ENCODE measurements at places on chromosomes 6 and 20.

GRCh38 chr20:1973601-1974440 lies 20.0 kb downstream of the PDYN start:
- no peak for DNase-seq

DNA sequence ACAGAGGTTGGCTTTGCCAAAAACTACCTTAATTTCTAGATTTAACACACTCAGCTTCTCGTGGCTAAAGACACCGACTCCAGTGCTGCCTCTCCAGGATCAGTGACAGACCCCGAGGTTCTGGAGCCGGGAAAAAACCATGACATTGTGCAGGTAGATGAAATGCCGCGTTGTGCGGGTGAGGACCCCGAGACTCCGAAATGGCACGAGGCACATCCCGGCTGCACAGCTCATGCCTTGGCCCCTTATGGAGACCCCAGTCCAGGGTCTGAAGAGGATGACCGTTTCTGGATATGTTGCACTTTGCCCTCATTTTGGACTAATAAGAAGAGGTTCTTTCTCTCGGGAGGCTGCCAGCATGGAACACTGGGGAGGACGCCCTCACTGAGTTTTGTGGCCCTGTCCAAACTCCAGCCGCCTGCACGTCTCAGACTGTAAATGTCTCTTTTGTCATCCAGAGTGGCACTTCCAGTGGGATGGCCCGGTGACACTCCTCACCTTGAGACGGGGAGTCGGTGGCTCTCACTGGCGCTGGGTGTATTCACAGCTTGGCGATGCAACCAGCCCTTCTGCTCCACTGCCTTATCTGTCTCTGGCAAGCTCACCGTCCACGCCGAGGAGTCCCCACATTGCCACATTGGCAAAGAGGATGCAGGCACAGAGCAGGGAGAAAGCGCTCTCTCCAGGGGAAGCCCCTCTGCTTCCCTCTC lies 245.2 kb downstream of the SMOC2 start:
- no peak for DNase-seq

DNA sequence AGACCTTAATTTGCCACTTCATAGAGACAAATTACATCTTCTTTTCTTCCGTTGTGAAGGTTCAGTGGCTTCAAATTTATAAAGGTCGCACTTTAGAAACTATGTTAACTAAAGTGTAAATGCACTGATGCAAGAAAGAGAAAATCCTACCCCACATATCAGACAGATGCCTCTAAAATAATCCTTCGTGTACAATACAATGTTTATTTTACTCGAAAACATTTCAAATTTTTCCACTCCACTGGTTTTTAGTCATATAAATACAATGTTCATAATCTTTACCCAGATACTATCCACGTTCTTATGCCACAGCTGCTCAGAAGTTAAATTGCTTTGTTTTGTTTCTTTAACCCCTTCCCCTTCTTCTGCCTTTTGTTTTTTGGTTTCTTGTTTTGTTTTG lies 140.3 kb upstream of the LAMP5 start:
- DNase-seq, result no peak

DNA sequence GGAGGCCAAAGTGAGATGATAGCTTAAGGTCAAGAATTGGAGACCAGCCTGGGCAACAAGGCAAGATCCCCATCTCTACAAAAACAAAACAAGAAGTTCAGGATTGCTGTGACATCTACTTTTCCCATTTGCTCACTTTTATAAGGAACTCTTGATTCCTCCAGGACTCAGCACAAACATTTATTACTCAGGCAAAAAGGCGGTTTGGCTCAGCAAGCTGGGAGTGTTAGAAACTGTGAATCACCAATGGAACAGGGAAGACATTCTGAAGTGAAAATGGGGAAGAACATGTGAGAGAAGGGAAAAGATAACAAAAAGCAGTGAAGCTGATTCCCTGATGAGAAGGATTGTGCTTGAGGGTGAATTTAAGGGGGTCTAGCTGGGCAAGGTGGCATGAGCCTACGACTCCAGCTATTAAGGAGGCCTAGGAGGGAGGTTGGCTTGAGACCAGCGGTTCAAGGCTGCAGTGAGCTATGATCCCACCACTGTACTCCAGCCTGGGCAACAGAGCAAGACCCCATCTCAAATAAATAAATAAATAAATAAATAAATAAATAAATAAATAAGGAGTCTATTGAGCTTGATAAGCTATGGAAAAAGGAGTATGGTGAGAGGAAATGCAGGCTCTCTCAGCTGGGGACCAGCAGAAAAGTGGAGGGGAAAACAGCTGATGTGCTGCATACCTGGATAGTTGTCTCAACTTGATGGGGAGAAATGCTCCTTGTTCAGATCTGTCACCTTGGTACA lies 65.4 kb upstream of the HDDC2 start:
- no peak for DNase-seq

DNA sequence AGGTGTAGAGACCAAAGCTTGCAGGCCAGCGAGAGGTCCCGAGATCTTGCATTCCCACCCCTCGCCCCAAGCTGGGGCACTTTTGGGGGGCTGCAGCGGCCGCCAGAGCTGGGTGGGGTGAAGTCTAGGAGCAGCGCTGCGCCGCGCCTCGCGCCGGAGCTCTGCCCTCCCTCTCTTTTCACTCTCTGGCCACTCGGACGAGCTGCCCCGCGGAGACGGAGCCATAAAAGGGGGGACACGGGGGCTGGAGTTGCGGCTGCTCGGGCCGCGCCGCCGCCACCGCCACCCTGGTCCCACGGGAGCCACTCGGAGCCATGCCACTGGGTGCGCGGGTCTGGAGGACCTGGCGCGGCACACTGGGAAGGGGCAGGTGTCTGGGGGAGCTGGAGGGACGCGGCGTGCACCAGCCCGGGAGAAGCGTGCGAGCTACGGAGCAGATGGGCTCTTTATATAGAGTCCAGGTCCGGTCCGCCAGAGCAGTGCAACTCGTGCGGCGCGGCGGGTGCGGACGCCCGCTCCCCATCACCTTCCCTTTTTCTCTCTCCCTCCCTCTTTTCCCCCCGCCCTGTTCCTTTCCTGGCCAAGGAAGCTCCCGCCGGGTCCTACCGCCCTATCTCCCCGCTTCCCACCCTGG lies 687 bp upstream of the HTR1B start:
- DNase-seq, result no peak

GRCh38 chr20:45959956-45960630 lies 11.9 kb downstream of the ZNF335 start:
- DNase-seq, result no peak

GRCh38 chr20:46135856-46136633 lies 17.9 kb downstream of the CD40 start:
- no peak for DNase-seq

DNA sequence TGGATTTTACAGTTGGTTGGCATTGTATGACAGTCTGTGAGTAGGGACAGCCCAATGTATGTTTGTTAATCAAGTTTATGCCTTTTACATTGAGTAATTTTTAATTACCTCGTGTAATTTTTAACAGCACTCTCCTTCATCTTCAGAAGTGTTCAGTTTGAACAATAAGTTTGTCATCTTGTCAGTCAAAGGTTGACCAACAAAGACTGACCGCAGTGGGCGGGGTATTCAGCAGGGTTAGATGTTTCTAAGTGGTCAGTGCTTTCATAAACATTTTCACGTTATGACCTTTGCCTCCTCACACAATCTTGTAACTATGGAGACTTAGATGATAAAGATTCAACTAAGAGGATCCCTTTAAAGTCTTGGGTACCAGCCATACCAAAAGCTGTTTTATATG lies 40.8 kb downstream of the GFRA4 start:
- DNase-seq, result no peak

- no peak for DNase-seq
Observed at GRCh38 chr6:138415125-138415524, 11.1 kb downstream of the HEBP2 start.

DNA sequence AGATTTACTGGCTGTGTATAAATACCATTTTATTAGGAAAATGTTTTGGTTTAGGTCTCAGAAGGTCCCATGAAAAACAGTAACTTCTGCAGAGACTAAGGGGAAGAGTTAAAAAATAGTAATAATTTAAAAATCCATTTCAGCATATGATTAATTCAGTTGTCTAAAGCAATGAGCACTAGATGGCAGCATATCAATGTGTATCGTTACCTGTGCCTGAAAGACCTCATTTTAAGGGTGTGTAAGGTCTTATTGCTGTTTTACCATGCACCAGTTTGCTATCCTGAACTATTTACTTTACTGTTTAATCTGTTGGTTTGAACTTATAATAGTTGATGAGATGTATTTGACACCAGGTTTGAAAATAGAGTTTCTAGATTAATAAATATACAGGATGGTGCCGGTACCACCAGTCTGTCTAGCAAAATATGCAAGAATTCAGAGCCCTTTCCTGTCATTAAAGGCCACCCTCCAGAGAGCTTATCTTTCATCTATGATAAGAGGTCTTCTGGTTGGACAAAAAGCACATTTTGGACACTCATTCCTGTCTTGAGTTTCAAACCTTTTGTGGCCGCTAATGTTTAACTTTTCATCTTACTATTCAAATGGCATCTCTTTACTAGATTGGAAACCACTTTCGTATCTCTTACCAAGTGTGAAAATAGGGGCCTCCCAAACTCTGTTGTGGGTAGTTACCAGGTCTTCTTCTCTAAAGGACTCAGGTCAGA lies 8.9 kb upstream of the AHI1 start:
- peak; percentile 38 for DNase-seq

GRCh38 chr6:69771158-69771906 lies 25.5 kb downstream of the LMBRD1 start:
- DNase-seq, result peak; percentile 14

- no peak for DNase-seq
Observed at GRCh38 chr20:6558341-6558740, 209.1 kb upstream of the BMP2 start.

GRCh38 chr6:107657755-107658461 lies 166.2 kb downstream of the SCML4 start:
- DNase-seq, result peak; percentile 67

All from brain microvascular endothelial cell (primary cell).